ENCODE measurements at places on chromosomes 6 and 20. TPM values are rescaled to one million over a fixed set of nuclear protein-coding genes. Genes with fewer than 3 reads are reported as not detected.

Gene TINAG
- total RNA-seq: not detected

Gene GPR6
- not detected for total RNA-seq

Gene EMILIN3
- total RNA-seq: 0.76 TPM

GRCh38 chr20:10185741-10186558, 32.7 kb upstream of the SNAP25 start:
- H3K4me1 ChIP-seq: no peaks in the 10 kb centered on the region
- no peaks in the 10 kb centered on the region for H3K27me3 ChIP-seq
- no peak overlapping the region for H3K27ac ChIP-seq
- no peaks in the 10 kb centered on the region for H3K36me3 ChIP-seq
- no peak for DNase-seq

DNA sequence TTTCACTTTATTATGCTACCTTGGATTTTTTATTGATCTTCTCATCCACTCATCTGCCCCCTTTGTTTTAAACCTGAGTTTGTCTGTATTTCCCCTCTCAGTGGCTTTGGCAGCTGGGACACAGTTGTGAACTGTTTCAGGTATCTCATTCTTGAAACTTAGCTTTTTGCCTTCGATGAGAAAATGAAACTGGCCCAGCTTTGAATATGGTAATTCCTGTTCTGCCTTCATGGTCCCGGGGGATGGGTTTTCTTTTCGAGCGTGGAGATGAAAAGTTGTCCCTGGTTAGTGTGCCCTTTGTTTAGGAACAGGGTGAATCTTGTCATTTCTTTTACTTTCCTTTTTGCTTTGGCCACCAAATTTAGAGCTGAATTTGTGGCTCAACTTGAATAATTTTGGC, 25.6 kb downstream of the DHX35 start:
- H3K36me3 ChIP-seq: no peaks in the 10 kb centered on the region
- no peaks in the 10 kb centered on the region for H3K27me3 ChIP-seq
- H3K4me1 ChIP-seq: peaks cover 36% of the 10 kb centered on the region
- no peak overlapping the region for H3K27ac ChIP-seq
- DNase-seq: no peak

GRCh38 chr6:142316791-142317368, 15.1 kb downstream of the ADGRG6 start:
- H3K27ac ChIP-seq: no peak overlapping the region
- H3K4me1 ChIP-seq: peaks cover 7% of the 10 kb centered on the region
- no peak overlapping the region for H3K4me3 ChIP-seq
- no peak for DNase-seq

DNA sequence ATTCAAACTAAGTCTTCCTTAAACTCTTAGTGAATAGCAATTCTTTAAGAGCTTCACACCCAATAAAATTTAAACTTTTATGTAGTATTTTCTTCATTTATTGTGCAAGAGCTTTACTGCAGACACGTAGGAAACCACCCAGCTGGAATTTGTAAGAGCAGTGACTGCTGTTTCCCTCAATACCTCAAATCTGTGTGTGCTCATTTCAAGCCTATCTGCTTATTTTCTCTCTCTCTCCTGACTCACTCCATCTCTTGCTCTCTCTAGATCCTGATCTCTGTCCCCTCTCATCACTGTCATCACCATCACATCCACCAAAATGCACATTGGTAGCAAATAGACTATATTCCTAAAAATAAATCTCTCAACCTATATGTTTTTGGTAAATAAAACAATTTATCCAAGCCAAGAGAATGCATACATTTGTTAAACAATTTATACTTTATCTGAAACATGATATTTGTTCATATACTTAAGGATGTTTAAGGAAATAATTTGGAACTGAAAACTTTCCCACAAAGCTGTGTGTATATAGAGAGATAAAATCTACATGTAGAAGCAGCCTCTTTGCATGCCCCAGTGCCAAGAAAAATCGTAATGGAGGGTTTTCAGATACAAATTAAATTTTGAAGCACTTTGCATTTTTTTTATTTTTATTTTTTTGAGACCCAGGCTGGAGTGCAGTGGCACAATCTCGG, 273.0 kb downstream of the TFAP2A start:
- no peaks in the 10 kb centered on the region for H3K4me1 ChIP-seq
- no peaks in the 10 kb centered on the region for H3K27me3 ChIP-seq
- DNase-seq: no peak

- DNase-seq: no peak
- no peaks in the 10 kb centered on the region for H3K4me1 ChIP-seq
- H3K27me3 ChIP-seq: no peaks in the 10 kb centered on the region
- H3K27ac ChIP-seq: no peak overlapping the region
- H3K4me3 ChIP-seq: no peak overlapping the region
- no peaks in the 10 kb centered on the region for H3K36me3 ChIP-seq
These were observed 278.2 kb upstream of the PREP start for GRCh38 chr6:105681061-105681460.

GRCh38 chr6:107030151-107030550, 2.2 kb downstream of the MTRES1 start:
- H3K4me1 ChIP-seq: no peaks in the 10 kb centered on the region
- no peak overlapping the region for H3K4me3 ChIP-seq
- H3K27ac ChIP-seq: no peak overlapping the region
- DNase-seq: no peak
- H3K36me3 ChIP-seq: no peaks in the 10 kb centered on the region
